ENCODE measurements at places on chromosomes 13 and 19.

- no peak for DNase-seq
Observed at GRCh38 chr13:53759016-53759415, 730.4 kb downstream of the OLFM4 start.

- no peak for DNase-seq
Observed at GRCh38 chr13:65724226-65724625, 1505.9 kb downstream of the PCDH9 start.

DNA sequence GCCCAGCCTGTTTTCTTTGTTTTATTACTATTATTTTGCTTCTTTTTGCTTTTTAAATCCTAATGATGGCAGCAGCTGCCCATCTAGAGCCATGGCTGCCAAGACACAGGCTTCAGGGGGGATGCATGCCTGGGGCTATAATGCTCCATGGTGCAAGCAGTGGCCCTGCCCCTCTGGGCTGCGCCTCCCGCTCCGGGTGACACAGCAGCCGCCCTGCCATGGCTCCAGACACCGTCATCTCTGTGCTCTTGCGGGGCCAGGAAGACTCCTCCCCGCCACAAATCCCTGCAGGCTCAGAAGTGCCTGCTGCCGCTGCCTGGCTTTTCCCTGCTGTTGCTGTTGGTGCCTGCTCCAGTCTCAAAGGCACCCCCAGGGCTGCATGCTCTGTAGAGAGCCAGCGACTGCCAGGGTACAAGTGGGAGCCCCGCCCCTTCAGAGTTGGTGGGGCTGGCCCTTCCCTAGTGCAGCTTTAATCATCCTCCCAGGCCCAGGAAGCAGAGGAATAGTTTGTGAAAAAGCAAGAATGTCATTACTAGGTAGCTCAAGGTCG lies 581.5 kb downstream of the FGF9 start:
- DNase-seq = no peak

- DNase-seq = no peak
Observed at GRCh38 chr13:34145061-34145460, 327.1 kb downstream of the RFC3 start.

GRCh38 chr19:31783592-31783991 lies 434.4 kb upstream of the TSHZ3 start:
- no peak for DNase-seq

- no peak for DNase-seq
Observed at GRCh38 chr13:66212511-66212910, 1017.6 kb downstream of the PCDH9 start.

- DNase-seq = no peak
Observed at GRCh38 chr13:38967446-38967845, 23.2 kb downstream of the STOML3 start.
